ENCODE measurements at places on chromosomes 7 and 10.

- no peak for DNase-seq
These were observed 152.5 kb downstream of the LCOR start for GRCh38 chr10:96984541-96985131.

- no peak for DNase-seq
These were observed 67.5 kb downstream of the NT5C2 start for GRCh38 chr10:103125323-103126267.

DNA sequence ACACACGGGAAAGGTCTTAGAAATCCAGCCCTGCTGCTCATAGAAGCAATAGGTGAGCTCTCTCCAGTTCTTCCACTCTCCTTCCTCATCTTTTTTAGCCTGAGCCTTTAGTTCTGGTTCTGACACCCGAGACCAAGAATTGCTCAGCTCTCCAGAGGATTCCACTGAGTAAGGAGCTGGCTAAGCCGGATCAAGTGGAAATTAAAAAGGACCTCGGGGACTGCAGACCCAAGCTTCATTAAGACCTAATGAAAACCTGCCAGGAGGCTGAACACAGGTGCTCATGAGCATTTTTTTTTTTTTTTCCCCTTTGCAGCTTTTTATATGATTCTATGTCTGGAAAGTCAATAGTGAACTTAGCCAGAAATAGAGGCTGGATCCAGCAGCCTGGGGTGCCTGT is 1176.0 kb upstream of the AUTS2 start:
- no peak for DNase-seq

- no peak for DNase-seq
These were observed 26.7 kb upstream of the SGMS1 start for GRCh38 chr10:50650481-50650880.

DNA sequence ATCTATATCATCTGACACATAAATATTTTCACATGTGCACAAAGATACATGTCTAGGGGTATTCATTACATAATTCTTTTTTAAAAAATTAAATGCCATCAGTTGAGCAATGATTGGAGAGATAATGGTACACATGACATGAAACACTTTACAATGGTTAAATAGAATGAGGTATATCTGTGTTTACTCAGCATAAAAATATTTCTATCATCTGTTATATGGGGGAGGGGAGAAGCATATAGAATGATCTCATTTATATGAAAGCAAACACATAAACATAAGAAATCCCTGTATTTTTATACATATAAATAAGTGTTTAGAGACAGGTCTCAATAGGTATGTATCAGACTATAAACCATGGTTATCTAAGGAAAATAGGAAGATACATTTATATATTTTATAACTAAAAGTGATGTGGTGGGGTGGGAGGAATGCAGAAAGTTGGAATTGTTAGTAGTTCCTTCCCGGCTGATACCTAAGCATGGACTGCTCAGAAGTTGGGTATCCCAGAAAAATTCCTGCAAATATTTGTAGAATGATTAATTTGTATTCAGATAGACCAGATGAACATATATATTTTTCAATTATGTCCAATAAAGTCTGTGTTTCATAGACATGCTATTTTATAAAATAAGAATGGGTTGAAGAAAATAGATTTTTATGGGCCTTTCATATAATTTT is 75.1 kb downstream of the SHOC2 start:
- DNase-seq: no peak

GRCh38 chr7:78760620-78761355 is 692.7 kb downstream of the MAGI2 start:
- DNase-seq: no peak

DNA sequence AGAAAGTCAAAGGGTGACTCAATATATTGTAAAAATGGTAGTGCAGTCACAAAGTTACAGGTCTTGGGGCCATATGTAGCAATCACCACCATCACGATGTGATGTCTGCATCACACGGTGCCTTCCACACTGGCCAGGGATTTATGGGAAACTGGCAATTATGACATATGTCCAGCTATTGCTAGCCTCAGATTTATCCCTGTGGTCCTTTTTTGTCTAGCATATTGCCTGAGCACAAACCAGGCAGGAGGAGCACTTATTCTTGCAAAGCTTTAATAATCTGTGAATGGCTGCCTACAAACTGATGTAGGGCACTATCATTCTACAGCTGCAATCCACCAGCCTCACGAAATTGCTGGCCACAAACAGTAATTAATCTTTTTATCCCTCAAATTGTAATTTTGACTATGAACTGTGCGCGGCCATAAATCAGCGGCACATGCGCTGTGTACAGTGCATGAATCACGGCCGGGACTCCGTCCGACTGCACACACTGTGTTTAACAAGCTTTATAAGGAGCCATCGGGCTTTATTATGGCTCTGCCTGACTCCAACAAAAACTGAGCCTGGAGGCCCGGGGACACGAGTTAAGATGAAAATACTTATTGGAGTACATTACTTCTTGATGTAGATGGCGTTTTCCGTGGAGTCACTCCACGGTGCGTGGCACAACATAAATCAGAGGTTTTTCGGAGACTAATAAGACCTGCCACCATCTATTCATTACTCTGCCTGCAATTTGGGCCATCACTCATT is 115.2 kb downstream of the EBF3 start:
- DNase-seq: no peak

- no peak for DNase-seq
These were observed 9.8 kb upstream of the SAMD8 start for GRCh38 chr10:75101416-75102251.

DNA sequence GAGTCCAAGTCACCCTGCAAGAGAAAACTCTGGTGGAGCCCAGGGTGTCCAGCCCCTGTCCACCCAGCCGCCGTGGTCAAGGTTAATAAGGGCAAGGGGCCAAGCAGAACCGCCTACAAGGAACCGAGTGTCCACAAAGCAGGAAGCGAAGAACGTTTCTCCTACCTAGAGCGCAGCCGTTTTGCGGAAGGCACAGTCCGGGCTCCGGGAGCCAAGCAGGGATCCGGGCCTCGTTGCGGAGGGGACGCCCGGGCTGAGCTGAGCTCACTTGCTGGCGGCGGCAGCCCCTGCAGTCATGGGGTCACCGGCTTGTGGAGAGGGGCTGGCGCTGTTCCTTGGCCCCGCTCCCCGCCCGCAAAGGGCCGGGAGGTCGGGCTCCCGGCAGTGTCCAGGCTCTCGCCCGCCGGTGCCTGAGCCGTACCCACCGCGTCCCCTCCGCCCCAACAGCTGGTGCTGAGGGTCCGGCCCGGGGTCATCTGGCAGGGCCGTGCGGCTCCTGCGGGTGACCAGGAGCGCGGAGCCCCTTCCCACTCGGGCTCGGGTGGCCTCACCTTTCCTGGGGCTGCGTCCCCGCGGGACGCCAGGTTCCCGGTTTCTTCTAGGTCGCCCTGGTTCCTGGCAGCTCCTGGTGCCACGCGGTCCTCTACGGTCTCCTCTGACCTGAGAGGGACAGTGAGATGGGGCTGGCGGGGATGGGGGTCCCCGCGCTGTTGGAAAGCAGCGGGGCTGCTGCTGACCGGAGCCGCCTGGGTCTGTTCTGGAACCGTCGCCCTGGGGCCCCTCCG is 14.0 kb upstream of the ZNF273 start:
- no peak for DNase-seq

DNA sequence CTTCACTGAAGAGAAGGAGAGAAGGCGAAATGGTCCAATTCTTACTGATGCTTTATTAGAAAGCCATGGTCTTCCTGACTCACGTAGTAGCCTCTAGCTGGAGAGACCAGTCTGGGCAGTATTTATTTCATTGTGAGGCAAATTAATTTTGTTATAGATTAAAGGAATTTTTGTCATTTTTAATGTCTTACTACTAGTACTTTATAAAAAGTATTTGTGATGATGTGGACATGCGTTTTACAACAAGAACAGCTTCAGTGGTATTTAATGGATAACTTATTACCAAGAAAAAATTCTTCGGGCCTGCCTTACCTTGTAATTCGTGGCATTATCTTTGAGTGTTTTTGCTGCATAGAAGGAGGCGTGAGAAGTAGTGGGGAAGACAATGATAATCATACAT is 339.4 kb upstream of the SHH start:
- no peak for DNase-seq

DNA sequence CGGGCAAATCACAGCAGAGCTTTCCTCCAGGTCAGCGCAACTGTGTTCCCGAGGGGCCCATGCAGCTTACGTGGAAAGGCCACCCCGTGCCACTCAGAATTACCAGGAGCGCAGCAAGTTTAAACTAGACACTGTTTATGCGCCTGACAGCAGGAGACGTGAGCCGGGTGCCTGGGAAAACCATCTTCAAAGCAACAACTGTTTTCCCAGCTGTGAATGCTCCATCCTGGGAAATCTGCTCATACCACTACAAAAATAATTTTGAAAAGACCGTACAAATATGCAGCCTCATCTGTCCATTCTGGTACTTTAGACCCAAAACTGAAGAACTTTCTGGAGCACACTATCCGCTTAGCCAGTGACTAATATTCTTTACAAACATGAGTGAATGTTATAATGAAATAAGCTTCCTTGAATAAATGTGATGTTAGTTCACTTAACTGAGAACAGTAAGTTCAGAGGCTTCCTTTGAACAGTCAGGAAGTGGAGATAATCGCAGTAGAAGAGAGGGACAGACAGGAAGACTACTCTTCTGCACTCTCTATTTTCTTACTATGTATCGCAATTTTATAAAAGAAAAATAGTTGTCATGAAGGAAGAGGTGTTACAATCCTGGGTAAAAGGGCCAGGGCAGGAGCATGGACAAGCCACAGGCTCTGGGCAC is 16.7 kb downstream of the GPER1 start:
- no peak for DNase-seq

GRCh38 chr7:83161186-83161585 is 1.5 kb downstream of the PCLO start:
- DNase-seq: no peak

GRCh38 chr10:24363070-24363469 is 154.1 kb downstream of the KIAA1217 start:
- no peak for DNase-seq

- DNase-seq: no peak
These were observed 52.5 kb upstream of the GRID1 start for GRCh38 chr10:86419101-86419500.

DNA sequence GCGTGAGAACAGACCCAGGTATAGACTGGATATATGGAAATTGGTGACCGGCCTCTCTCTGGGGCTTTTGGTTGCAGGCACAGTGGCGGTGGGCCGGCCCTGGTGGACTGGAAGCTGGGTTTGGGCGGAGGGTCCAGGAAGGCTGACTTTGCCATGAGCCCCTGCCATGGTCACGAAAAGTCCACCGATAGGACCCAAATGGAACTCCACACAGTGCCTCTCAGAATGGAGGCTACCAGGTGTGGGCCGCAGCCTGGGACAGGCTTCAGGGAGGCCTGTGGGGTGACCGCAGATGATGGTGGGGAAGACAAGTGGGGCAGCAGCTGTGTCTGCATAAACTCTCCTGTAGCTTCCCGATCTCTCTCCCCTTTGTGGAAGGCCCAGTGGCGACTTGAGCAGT is 123.2 kb downstream of the DNAJB6 start:
- DNase-seq: no peak

DNA sequence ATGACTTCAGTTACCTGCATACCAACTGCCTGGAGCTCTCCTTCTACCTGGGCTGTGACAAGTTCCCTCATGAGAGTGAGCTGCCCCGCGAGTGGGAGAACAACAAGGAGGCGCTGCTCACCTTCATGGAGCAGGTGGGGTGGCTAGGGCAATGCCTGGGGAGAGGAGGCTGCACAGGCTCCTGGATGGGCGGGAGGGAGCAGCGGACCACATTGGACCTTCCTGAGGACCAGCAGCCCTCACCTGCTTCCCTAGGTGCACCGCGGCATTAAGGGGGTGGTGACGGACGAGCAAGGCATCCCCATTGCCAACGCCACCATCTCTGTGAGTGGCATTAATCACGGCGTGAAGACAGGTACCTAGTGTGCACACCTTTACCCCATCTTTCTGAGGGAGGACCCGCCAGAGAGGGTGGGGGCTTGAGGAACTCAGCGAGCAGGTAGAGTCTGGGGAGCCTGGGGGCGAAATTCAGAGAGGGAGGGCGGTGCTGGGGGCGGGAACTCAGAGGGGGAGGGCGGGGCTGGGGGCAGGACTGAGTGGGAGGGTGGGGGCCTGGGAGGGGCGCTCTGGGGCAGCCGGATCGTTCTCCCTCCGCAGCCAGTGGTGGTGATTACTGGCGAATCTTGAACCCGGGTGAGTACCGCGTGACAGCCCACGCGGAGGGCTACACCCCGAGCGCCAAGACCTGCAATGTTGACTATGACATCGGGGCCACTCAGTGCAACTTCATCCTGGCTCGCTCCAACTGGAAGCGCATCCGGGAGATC is 9.0 kb downstream of the AEBP1 start:
- DNase-seq: no peak

GRCh38 chr7:2082139-2082998 is 150.4 kb downstream of the MAD1L1 start:
- DNase-seq: no peak

GRCh38 chr7:128122576-128123290 is 91.5 kb upstream of the LRRC4 start:
- DNase-seq: no peak

DNA sequence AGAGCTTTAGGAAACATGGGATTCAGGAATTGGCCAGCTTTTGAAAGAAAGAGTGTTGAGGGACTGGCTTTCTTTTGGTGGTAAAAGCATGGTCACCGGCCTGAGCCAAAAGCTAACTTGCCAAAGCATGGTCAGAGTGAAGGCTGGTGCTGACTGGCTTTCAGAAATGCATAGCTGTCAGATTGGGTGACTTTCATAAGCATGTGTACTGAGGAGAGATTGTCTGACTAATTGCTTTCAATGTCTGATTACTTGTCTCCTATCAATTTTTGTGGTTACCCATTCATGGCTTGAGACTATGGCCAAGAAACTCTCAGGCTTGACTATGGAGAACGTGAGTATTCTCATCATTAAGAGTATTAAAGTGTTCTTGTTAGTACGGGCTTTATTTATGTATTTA is 28.2 kb downstream of the ZNF25 start:
- no peak for DNase-seq

DNA sequence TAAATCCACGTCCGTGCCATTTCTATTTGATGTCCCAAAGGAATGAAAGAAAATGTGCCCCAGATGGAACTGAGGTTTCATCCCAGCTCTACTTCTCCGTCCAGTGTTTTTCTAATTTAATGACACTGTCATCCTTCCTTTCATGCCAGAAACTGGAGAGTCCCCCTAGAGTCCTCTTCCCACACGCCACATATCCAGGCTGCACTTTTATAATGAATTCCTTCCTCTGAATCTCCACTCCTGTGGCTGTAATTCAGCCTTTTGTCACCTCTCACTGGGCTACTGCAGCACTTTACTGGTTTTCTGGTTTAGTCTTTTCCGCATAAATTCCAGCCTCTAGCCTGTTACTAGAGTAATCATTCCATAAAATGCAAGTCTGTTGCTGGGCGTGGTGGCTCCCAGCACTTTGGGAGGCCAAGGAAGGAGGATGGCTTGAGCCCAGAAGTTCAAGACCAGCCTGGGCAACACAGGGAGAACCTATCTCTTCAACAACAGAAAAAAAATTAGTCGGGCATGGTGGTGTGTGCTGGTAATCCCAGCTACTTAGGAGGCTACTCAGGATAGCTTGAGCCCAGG is 142.6 kb upstream of the RHEB start:
- no peak for DNase-seq

- no peak for DNase-seq
These were observed 282.7 kb upstream of the FZD8 start for GRCh38 chr10:35924759-35925158.

GRCh38 chr7:81788246-81788645 is 18.4 kb upstream of the HGF start:
- no peak for DNase-seq
